Activated CD4-positive, alpha-beta T cell treated with anti-CD3 and anti-CD28 coated beads, Interleukin-2, amount 10 ng/mL, durations not matched to agents 7 days and 5 days (primary cell): ENCODE measurements at places on chromosomes 2 and 18. TPM values are rescaled to one million over a fixed set of nuclear protein-coding genes. Genes with fewer than 3 reads are reported as not detected.

The GAL3ST2 gene
- not detected for total RNA-seq

The IL36RN gene
- not detected for total RNA-seq

The MCEE gene
- 13.5 TPM for total RNA-seq

The KIAA2012 gene
- total RNA-seq = not detected

The MROH2A gene
- not detected for total RNA-seq

DNA sequence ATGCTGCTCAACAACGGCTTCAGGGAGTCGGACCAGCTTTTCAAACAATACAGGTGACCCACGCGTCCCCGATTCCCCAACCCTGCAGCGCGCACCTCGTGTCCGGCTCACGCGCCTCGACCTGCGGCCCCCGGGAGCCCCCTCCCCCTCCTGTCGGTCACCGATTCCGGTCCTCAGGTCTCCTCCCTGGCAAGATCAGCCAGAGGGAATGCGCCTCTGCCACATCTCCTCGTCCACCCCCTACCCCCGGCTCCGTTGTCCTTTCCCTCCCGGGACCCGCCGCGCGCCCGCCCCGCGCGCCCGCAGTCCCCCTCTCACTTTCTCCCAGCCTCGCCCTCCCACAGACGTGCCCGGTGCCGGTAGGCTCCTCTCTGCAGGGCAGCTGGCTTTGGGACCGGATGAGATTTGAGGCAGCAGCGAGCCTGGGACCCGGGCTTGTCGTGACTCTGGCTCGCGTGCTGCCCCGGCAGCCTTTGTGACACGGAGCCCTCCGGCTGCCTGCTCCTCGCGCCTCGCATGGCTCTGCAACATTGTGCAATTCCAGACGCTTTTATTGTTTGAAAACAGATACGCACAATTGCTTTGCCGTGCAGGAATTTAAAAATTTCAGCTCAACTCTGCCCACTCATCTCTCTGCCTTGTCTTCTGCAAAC, 558 bp downstream of the TTC39C start:
- H3K4me3 ChIP-seq = peak overlapping the region; percentile 94
- no peaks in the 10 kb centered on the region for H3K27me3 ChIP-seq
- peaks cover 42% of the 10 kb centered on the region for H3K36me3 ChIP-seq
- DNase-seq = peak; percentile 59
- peaks cover 76% of the 10 kb centered on the region for H3K4me1 ChIP-seq

- H3K27ac ChIP-seq = no peak overlapping the region
- DNase-seq = no peak
- H3K4me3 ChIP-seq = no peak overlapping the region
- H3K4me1 ChIP-seq = peaks cover 3% of the 10 kb centered on the region
- H3K27me3 ChIP-seq = peaks cover 50% of the 10 kb centered on the region
These were observed 61.6 kb downstream of the SNORC start for GRCh38 chr2:232931636-232932035.

DNA sequence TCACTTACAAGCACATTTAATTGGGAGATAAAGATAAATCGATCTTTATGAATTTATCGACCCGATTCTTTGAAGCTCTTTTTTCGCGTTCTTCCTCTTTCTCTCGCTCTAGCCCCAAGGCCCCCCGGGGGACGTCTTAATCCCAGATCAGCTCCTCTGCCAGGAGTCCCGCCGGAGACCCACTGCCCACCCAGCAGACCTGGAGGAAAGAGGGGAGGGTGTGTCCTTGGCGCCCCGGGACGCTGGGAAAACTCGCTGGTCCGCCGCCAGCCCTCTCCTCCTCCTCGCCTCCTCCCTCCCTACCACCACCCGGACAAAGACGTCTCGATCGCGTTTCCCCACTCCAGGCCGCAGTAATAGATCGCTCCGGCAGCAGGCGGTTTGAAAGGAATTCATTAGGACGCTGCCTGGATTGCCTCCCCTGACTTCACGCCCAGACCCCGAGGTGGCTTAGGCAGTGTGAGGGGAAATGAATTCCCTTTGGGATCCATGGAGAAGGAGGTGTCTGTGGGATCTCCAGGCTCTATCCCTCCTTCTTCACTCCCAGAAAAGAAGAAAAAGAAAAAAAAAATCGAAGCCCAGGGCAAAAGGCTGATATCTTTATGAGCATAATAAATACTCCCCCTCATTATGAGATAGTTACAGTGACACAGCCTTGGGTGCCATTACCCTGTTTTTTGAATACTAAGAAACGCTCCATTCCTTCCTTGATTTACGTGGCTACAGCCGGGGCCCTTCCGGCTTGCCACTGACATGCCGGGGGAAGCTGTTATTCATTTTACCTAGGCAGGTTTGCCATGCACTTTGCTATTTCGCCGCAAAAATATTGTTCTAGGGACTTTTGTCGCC, 1.8 kb upstream of the GBX2 start:
- peaks cover 70% of the 10 kb centered on the region for H3K27me3 ChIP-seq
- H3K27ac ChIP-seq = peak overlapping the region; percentile 77
- no peak for DNase-seq
- H3K36me3 ChIP-seq = no peaks in the 10 kb centered on the region

DNA sequence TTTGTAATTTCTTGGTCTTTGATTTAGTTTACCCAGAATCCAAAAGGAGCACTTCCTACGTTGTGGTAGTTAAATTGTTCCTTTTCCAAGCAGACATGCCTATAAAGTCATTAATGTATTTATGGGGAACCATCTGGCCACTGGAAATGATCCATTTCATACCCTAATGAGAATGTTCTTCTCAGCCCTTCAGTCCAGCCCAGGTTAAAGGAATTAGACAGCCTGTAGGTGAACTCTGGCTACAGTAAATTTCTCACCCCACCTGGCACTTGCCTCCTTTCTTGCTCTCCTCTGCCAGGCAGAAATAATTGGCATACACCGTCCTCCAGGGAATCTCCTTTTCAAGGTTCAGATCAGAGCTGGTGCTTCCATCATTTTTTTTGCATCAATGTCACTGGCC, 121.1 kb downstream of the SETBP1 start:
- no peak for DNase-seq
- H3K27me3 ChIP-seq = peaks cover 6% of the 10 kb centered on the region
- no peak overlapping the region for H3K27ac ChIP-seq
- H3K4me1 ChIP-seq = peaks cover 29% of the 10 kb centered on the region
- H3K4me3 ChIP-seq = no peak overlapping the region

- H3K27ac ChIP-seq = no peak overlapping the region
- no peak overlapping the region for H3K4me3 ChIP-seq
- no peaks in the 10 kb centered on the region for H3K36me3 ChIP-seq
- no peak for DNase-seq
- H3K27me3 ChIP-seq = no peaks in the 10 kb centered on the region
These were observed 38.4 kb downstream of the METAP1D start for GRCh38 chr2:172038121-172038520.

DNA sequence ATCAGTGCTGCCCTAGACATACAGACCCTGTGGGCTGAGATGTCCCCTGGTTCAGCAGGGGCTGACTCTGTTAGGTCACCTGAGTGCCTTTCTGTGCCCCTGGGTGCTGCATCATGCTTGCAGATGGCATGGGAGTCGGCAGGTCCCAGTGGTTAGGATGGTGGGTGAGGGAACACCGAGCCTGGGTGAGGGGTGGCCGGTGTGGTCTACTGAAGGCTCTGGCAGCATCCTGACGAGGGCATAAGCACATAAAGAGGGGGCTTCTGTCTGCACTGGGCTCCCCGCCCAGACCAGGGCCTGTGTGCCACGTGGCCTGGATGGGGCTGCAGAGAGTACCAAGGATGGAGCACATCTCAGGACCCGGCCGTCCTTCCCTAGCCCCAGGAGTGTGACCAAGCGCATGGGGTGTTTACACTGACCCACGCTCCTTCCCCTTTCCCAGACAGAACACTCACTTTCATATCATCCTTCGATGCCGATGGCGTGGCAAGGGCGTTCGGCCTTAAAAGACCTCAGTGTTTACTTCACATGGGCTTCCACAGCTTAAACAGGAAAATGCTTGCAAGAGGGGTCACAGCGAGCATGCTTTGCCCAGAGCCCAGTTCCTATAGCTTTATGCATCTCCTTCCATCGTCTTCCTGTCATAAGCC, 115.1 kb downstream of the STPG4 start:
- peaks cover 19% of the 10 kb centered on the region for H3K36me3 ChIP-seq
- H3K4me1 ChIP-seq = peaks cover 30% of the 10 kb centered on the region
- no peaks in the 10 kb centered on the region for H3K27me3 ChIP-seq
- H3K4me3 ChIP-seq = no peak overlapping the region
- DNase-seq = no peak
- H3K27ac ChIP-seq = peak overlapping the region; percentile 85

GRCh38 chr2:48461721-48462120, 68.2 kb upstream of the STON1 start:
- H3K36me3 ChIP-seq = peaks cover 41% of the 10 kb centered on the region
- no peaks in the 10 kb centered on the region for H3K4me1 ChIP-seq
- no peak overlapping the region for H3K27ac ChIP-seq
- no peak for DNase-seq
- H3K4me3 ChIP-seq = no peak overlapping the region

DNA sequence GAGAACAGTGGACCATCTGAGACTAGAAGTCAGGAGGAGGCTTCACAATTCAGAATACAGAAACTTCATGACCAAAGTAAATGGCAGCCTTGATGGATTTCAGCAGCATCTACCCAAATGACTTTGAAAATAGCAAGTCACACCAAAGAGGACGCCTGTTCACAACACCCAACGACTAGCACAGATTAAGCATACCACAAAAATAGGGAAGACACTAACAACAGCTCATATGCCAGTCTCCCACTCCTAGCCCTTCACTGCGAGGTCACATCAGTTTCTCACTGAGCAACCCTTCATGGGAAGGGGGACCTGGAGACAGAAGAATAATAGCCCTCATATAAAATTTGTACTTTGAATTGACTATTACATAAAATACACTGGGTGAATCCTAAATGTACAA, 228.4 kb upstream of the SLC39A10 start:
- H3K36me3 ChIP-seq = peaks cover 5% of the 10 kb centered on the region
- no peak overlapping the region for H3K4me3 ChIP-seq
- no peaks in the 10 kb centered on the region for H3K27me3 ChIP-seq
- H3K4me1 ChIP-seq = no peaks in the 10 kb centered on the region

- H3K27me3 ChIP-seq = peaks cover 7% of the 10 kb centered on the region
- peaks cover 25% of the 10 kb centered on the region for H3K4me1 ChIP-seq
- H3K4me3 ChIP-seq = no peak overlapping the region
- H3K36me3 ChIP-seq = no peaks in the 10 kb centered on the region
- DNase-seq = no peak
These were observed 125.7 kb upstream of the TTC39C start for GRCh38 chr18:23888881-23889280.
